NB4 (cell line): ENCODE measurements at places on chromosomes 2 and 18.

GRCh38 chr2:65386989-65387388 lies 45.4 kb downstream of the SPRED2 start:
- DNase-seq: no peak

- no peak for DNase-seq
Observed at GRCh38 chr18:27110319-27110718, 74.8 kb downstream of the CHST9 start.

- DNase-seq: no peak
Observed at GRCh38 chr2:133135035-133135654, 433.1 kb downstream of the NCKAP5 start.

- DNase-seq: peak; percentile 23
Observed at GRCh38 chr18:34650121-34650545, 60.0 kb upstream of the DTNA start.

DNA sequence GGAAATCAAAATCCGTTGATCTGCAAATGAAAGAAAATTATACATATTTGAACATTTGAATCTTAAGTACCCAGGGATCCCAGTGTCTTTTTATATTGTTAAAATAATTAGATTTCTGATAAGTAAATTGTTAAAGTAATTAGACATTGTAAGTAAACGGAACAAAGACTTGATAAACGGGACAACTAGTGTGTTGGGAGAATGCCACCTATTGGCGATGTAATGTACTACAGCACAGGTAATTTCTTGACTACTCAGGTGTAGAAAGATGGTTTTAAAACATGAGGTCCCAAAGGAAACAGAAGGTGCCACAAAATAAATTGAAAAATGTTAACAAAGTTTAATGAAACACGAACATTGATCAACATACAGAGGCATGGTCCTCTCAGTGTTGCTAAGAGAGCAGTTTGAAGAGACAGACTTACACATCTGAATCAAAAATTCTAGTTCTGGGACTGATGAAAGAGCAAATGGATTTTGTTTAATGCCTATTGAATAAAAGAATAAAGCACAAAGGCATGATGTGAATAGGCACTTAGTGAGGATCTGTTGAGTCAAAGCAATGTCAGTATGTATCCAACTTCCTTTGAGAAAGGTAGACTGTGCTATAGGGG lies 103.4 kb upstream of the RASGRP3 start:
- peak; percentile 54 for DNase-seq

DNA sequence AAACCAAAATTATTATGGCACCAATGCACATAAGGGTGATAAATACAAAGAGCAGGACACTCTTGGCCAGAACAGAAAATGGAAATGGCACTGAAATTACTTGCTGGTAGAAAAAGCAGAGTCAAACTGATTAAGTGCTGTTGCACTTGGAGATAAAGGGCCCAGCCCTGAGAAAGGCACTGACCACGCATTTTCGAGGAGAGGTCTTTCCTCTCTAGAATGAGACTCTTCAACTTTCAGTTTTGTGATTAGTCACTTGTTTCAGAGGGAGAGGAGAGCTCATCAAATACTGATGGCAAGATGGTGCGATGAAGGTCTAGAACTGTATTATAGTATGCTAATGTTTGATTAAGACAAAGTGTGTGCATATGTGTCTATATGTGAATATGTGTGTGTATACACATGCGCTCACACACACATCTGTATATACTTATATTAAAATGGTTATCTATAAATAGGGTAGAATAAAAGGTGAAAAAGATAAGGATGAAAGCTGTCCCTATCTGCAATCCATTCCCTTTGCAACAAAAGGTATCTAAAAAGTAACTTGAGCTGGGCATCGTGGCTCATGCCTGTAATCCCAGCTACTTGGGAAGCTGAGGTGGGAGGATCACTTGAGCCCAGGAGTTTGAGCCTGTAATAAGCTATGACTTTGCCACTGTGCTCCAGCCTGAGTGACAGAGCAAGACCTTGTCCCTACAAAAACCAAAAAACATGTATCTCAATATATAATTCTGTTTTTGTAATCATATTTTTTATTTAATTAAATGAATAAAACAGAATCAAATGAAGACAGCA lies 48.8 kb upstream of the ZDBF2 start:
- no peak for DNase-seq

DNA sequence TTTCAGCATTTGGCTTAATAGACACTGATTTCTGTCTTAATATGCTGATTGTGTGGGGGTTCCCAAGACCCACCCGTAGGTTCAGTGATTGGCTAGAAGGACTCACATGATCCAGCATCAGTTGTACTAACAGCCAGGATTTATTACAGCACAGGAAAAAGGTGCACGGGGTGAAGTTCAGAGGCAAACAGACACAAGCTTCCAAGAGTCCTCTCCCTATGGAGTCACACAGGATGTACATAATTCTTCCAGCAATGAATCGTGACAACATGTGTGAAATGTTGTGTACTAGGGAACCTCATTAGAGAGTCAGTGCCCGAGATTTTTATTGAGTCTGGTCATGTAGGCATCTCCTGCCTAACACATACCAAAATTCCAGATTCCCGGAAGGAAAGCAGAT lies 52.8 kb downstream of the GALNT1 start:
- DNase-seq: no peak

GRCh38 chr2:65800998-65801397 lies 368.6 kb upstream of the SPRED2 start:
- DNase-seq: peak; percentile 36

DNA sequence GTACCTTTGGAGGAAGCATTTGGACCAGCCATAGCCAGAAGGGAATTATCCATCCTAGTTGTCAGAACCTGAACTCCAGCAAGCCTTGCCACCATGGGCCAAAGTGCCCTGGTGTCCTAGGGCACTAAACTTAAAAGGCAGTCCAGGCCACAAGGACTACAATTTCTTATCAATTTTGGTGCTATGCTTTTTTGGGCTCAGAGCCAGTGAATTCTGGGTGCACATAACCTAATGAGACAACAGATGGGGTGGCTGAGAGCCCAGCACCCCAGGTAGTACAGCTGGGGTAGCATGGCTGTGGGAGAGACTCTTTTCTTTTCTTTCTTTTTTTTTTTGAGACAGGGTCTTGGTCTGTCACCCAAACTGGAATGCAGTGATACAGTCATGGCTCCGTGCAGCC lies 14.4 kb upstream of the RANBP2 start:
- no peak for DNase-seq

DNA sequence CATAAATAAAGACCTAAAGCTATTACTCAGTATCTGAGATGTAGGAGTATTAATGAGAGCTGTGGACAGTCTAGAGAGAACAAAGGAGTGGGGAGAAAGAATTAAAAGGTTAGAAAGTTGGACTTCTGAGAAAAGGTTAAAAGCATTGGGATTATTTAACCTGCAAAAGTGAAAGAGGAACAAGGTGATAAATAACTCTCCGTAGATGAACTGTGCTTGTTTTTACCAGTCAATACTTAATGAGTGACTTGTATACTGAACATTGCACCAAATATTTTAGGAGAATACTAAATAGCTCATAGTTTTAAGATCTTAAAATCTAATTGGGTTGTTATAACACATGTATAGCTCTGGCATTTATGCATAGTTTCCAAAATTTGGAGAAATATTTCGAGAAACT lies 137.5 kb downstream of the GPD2 start:
- DNase-seq: no peak

DNA sequence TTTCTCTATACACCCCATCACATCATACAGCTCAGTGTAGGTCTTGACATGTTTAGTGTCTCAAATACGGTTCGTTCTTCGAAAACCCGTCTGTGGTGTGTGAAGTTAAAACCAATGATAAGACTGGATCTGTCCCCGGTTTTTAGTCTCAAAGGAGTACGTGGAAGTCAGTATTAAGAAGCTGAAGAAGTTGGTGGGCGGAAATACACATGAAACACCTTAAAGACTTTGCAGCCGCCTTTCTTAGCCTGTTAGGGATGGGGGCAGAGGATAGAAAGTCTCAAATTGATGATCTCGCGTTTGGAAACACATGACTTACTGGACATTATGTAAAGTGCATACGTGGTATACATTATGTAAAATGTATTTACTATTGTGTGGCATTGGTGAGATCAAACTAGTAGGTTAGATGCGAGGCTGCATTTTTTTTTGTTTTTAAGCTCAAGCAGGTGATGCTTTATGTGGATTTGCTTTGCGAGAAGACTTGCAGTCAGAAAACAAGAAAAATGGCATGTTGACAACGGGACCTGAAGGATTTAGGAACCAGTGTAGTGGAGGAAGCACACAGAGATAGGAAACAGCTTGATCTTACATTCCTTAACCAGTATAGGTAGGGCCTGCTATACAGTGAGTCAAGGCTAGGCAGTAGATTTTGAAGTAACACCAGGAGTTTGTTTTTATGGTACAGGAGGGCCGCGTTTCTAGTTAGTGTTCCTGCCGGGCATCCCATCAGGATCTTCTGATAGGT lies 1.2 kb downstream of the CNOT11 start:
- peak; percentile 22 for DNase-seq

GRCh38 chr2:162063281-162063680 lies 10.7 kb downstream of the DPP4 start:
- no peak for DNase-seq

DNA sequence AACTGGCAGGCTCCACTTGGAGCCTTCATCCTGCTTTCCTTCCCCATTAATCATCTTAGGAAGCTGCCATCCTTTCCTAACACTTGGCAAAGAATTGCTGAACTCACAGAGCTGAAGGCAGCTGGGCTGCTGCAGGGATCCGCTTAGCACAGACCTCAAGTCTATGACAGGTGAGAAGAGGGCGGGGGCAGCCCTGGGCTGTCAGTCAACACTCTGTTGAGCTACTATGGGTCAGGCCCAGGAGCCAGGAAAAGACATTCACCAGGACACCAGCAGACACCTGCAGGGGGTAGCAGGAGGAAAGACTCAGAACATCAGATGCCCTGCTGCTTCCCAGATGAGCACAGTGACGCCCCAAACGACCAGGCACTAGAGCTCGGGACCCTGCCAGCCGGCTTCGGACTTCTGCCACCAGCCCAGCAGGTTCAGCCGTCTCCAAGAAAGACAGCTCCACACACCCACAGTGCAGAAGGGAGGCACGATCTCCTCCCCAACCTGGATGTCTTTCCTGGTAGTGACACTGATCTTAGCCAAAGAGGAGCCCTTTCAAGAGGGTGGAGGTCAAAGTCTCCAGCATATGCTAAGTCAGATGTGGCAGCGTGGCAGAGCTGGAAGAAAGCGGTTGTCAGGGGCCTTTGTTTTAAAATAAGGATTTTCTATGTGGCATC lies 55.2 kb downstream of the SNORC start:
- DNase-seq: no peak

DNA sequence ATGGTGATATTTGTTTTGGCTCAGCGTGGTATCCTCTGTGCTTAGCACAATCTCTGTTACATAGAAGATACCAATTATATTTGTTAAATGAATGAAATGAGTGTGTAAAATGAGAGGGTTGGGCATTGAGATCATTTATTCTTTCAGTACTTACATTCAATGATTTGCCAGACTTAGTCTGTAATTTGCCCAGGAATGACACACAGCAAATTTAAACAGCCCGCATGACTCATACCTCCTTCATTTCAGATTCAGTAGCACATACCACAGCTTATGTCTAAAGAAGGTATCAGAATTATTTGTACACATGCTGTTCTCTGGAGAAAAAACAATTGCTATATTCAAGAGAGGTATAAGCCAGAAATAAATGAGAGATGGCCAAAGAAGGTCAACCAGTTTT lies 37.0 kb downstream of the KLHL14 start:
- no peak for DNase-seq

DNA sequence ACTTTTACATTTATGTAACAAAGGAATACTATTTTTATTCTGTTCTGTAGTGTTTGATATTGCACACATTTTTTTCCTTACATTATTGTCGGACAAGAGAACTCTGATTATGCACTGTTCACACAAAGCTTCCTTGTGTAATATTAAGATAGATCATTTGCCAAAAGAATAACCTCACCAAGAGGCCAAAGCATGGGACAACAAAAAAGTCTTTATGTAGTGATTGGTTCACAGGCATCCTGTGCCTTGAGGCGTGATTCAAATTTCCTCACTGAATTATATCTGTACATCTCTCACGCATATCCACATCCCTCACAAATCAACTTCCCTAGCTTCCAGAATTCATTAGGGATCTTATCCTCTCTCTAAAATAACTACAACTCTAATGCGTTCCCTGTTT lies 642.7 kb downstream of the NR4A2 start:
- no peak for DNase-seq

DNA sequence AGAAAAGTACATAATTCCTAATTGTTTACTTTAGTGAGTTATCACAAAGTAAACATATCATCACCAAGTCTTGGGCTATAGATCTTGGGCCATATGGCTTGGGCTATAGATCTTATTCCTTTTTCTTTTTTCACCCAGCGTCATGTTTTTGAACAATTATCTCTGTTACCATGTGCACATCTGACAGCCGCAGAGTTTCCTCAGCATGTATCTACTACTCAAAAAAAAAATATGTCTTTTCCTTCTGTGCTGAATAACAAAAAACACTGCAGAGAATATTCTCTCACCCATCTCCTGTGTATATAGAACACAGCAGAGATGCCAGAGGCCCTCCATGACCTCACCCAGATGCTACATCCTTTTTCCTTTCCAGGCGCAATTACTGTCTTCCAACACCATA lies 76.2 kb upstream of the MYO3B start:
- DNase-seq: no peak

GRCh38 chr2:69902213-69902922 lies 8.6 kb downstream of the SNRNP27 start:
- peak; percentile 85 for DNase-seq

DNA sequence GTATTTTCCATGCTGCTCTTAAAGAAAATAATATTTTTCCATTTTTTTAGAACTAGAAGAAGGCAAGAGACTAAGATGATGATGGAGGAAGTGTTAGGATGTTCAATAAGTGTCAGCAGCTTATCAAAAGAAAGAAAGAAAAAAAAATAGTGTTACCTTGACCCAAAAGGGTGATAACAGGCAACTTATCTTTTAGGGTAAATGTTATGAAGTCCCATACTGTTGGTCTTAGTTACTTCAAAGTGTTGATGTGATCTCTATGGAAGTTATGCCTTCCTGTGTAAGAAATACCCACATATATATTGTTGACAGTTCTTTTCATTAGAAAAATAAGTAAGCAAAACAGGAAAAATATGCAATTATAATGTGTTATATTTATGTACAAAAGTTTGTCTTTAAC lies 143.5 kb downstream of the OTX1 start:
- no peak for DNase-seq

- no peak for DNase-seq
Observed at GRCh38 chr18:73043211-73043610, 175.4 kb upstream of the NETO1 start.

DNA sequence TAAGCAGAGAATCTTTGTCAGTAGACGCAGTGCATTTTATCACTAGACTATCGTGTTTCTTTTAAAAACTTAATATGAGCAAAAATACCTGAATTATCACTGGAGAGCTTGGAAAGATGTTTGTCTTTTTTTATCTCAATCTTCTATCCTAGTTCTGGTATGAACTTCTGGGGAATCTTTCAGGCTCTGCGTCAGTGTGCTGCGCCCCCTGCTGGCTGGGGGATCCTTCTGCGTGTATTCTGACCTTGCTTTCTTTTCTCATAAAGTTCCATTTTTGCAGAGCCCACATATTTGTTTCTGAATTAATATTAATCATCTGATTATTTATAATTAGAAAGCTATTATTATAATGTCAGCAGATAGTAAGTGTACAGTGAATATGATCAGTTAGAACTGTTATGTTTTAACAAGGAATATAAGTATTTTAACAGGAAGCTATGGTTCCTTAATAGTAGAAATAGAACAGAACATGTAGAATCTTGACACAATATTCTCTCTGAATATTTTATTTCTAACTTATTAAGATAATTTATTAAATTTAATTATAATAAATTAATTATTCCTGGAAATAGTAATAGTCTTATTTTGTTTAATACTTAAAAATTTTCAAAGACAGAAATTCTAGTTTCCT lies 945.0 kb upstream of the CRIM1 start:
- DNase-seq: peak; percentile 65
